Activated CD4-positive, alpha-beta T cell treated with anti-CD3 and anti-CD28 coated beads for 24 hours (primary cell): ENCODE measurements at places on chromosomes 12 and 14.

- no peak for DNase-seq
Observed at GRCh38 chr14:71776471-71777360, 155.5 kb upstream of the RGS6 start.

DNA sequence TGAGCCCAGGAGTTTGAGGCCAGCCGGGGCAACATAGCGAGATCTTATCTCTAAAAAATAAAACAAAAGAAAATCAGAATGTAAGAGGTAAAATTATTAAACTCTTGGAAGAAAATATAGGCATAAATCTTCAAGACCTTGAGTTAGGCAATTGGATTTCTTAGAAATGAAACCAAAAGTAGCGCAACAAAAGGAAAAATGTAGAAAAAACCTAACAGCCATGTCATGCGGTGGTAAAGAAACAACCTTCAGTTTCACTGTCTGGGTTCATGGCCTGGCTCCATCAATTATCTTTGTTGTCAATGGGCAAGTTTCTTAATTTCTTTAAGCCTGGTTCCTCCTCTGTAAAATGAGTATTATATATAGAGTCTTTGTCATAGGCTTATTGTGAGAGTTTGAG lies 5.6 kb upstream of the GCH1 start:
- no peak for DNase-seq

DNA sequence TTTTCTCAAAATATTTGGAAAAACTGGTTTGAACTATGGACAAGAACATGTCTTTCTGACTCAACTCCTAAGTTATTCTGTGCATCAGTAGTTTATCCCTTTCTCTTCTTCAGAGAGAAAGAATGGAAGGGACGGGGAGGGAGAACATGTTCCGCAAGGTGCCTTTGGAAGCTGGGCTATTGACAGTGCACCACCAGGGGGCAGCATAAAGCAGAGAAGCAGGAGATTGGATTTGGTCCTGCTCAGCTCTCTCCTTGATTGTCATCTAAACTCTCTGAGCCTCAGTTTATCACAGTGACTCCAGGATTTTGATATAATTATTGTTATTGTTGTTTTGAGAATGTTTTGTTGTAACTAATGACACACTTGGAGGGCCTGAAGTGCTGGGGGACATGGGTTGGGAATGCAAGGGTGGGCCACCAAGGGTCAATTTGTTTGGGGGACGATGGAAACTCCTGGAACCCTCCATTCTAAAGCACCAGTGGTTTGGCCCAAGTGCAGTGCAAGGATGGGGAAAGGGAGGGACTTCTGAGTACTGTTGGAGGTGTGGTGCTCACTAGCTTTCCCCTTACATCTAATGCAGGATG lies 45.3 kb upstream of the ANO6 start:
- DNase-seq, result peak; percentile 80

DNA sequence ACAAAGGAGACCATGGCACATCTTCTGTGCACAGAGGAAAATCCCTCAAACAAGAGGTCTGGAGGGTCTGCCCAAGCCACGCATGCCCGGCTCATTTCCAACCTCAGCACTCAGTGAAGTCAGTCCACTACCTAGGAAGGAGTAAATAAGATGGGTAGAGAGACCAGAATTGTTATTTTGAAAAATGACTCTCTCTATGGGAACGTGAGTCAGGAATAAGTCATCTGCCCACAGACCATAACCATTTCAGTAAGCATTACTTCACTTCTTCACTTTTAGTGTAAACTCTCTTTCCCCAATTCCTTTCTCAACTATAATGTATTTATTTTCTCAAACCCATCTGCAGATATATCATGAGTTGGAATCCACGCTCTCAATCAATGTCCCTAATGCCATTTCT lies 1039.9 kb upstream of the USP15 start:
- DNase-seq, result no peak

- DNase-seq, result no peak
Observed at GRCh38 chr14:81797315-81797714, 263.7 kb upstream of the SEL1L start.

- DNase-seq, result no peak
Observed at GRCh38 chr12:3213188-3213587, 136.0 kb downstream of the TSPAN9 start.

DNA sequence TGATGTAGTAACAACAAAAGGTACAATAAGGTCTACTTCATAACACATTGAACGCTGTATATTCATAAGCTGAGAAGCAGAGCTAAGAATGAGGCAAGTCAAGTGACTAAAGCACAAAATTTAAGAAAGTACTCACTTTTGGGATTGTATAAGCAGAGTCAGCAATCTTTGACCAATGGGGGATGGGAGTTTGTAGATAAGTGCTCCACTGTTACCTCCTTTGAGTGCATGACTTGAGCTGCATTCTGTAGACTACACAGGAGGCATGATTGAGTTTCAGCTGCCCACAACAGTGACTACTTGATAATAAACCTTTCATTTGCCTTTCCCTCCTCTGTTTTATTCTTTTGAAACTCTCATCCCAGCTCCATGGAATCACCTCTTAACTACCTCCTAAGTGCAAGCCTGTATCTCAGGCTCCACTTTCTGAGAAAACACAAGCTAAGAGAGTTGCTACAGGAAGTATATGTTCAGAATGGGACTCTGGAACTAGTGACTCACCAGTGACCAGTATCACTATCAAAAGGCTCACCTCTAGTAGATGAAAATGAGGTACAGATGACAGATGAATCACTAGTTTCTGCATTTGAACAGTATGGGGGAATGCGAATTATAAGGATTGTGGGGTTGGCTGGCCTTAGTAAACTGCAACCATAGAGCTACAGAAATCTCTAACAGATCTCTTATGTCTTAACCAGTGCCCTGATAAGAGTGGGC lies 49.2 kb downstream of the SLC35F4 start:
- DNase-seq, result no peak

DNA sequence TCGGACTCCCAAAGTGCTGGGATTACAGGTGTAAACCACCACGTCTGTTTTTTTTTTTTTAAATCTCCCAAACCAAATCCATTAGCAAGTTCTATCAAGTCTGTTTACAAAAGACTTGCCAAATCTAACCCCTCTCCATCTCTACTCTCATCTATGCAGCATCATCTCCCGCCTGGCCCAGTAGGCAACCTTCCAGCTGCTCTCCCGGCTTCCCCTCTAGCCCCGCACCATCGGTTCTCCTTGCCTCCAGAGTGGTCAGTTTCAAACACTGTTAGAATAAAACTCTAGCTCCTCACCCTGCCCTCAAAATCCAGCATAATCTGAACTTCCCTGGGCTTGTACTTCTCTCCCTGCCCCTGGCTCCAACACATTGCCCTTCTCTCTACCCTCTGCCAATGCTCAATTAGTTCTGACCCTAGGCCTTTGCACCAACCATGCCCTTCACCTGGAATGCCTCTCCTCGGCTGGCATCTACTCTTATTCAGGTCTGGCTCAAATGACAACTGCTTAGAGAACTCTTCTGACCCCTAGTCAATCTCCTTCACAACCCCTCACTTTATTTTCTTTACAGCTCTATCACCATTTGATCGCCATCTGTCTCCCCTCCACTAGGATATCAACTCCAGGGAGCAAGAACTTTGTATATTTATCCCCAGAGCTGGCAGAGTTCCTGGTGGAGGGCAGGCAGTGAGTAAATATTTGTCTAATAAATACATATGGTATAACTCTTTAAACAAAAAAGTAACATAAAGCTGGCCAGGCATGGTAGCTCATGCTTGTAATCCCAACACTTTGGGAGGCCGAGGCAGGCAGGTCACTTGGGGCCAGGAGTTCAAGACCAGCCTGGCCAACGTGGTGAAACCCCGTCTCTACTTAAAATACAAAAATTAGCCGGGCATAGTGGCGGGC lies 4.9 kb downstream of the WSB2 start:
- no peak for DNase-seq

DNA sequence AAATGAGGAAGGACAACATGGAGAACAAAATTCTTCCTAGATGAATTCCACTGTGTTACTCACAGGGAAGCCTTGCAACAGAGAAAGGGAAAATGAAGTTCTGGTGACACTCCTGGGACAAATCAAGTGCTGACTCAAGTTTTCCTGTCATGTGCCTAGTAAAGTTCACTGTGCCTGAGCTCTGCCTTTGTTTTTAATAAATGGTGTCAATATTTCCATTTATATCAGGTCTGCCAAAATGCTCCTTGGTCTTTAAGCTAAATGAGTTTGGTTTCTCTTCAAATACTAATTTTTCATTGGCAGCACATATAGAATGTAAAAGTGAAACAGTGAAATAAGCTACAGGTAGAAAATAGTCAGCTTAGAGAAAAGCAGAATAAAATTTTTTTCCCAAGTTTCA lies 33.0 kb downstream of the HIGD1C start:
- DNase-seq, result no peak
